ENCODE measurements at places on chromosomes 1 and 21.

DNA sequence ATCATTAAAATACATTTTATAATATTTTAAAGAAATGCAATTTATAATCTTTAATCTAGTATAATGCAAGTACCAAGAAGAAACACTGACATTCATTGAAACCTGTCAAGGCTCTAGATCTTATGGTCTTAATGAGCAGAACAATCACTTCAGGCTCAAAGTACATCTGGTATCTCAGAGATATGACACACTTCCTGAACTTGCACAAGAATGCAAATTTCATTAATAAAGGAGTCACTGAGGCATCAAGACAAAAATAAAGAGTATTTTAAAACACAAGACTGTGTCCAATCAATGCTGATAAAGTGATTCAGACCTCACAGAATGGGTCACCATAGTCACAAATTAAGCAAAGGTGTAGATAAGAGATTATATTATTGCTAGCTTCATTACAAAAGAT lies 178.1 kb downstream of the AK5 start:
- no peak for DNase-seq

- no peak for DNase-seq
These were observed 197.8 kb downstream of the VAV3 start for GRCh38 chr1:107767156-107767582.

DNA sequence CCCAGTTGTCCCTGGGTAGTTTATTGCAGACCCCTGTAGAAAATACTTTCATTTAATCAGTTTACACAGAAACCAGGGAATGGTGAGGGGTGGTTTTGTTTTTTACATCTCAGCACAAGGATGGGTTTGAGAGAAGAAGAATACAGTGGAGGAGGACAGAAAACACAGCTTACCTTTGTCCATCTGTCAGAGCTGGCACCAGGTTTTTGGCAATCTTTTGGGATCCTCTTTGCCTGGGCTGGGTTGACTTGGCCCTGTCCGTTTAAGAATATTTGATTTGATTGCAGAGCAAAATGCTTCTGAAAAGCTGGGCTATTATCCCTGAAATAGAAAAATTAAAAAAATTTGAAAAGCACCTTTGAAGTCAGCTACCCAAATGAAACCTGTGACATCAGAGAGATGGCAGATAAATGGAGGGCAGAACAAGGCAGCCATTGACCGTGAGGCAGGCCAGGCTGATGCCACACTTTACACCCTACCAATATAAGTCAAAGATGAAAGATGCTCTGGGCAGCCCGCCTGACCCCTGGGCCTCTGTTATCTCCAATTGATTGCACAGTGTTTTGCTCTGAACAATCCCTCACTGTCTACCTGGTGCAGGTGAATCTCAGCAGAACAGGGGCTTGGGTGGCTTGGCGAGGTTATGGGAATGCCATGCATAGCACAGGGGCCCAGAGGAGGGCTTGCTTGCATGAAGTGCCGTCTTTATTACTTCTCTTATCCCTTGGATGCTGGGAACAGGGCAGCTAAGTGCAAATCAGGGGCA lies 218.8 kb downstream of the LMX1A start:
- no peak for DNase-seq

DNA sequence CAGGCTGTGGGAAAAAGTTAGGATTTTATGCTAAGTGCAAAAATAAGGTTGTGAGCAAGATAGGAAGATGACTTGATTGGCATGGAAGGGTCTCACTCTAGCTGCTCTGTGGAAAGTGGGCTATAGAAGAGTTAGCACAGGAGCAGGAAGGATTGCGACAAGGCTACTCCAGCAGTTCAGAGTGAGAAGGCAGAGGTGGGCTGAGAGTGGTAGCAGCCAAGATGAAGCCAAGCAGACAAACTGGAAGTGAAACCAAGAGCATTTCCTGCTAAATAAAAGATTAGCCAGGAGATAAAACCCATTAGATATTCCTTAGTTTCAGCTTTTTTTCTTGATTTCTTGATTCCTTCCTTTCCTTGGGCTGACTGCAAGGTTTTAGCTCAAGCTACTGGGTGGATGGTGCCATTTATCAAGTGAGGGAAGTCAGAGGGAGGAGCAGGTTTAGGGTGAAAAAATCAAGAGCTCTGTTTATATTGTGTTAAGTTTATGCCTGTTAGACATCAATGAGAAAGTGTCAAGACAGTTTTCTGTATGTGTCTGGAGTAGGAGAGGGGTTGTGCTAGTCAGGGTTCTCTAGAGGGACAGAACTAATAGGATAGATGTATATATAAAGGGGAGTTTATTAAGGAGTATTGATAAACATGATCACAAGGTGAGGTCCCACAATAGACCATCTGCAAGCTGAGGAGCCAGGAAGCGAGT lies 33.1 kb upstream of the ZNF644 start:
- DNase-seq: no peak

- no peak for DNase-seq
These were observed 3.3 kb upstream of the FMO4 start for GRCh38 chr1:171310661-171311087.

- no peak for DNase-seq
These were observed 6.7 kb upstream of the MYOM3 start for GRCh38 chr1:24118410-24119242.

DNA sequence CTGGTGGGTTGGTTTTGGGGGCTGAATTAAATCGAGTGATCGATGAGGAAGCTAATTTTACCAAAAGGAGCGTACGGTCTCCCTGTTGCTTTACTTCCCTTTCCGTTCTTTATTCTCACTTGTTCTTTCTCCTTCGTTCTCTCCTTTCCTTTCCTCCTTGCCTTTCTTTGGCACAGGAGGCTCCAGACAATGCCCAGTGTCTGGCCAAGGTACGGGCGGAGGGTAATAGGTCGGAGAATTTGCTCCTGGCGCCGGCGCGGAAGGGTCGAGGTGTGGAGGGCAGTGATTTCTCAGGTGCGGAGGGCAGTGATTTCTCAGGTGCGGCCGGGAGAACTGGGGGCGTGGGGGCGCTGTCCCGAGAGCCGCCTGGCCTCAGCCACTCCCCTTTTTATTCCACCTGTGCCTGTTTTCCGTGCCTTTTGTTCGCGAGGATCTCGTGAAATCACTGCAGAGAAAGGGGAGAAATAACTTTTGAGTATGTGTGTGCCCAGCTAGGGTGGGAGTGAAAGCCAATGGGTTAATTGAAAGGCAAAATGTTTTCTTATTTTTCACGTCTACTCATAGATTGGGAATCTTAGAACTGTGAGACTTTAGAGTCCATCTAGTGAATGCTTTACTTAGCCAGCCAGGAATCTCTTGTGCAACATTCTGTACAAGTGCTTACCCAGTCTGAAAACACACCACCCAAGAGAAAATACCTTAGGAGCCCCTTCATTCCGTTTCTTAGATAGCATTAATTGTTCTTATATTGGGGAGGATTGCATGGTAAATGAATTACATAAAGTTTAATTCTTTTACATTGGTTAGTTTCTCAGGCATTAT lies 1.3 kb downstream of the FNBP1L start:
- DNase-seq: peak; percentile 36

DNA sequence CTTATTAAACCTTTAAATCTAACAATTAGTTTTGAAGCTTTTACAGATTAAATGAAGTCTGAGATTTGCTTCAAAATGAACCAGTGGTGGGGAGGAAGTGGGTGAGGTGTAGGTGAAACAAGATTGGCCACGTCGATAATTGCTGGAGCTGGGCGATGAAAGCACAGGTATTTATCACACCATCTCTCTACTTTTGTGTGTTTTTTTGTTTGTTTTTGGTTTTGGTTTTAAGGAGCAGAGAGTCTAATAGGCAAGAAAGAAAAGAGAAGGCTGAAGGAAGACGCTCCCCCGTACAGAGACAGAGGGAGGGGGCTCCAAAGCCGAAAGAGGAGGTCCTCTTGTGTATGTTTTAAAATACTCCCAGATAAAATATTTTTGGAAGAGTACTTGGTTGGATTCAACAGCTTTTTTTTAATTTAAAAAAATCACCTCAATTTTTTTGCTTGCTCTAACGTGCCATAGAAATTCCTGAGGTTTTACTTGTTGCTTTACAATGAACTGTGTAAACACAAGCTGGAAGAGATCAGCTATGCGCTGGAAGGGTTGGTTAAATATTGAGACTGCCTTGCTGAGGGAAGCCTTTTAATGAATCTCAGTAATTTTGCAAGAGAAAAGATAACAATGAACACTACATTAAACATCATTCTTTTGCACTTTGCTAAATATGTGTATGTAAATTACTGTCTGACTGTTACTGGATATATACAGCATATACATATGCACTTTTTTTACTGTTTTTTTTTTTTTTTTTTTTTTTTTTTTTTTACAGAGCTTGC lies 6.7 kb upstream of the LGALS8 start:
- no peak for DNase-seq

- DNase-seq: no peak
These were observed 161.6 kb upstream of the KLHDC7A start for GRCh38 chr1:18319099-18319498.

- DNase-seq: no peak
These were observed 16.3 kb downstream of the TAL1 start for GRCh38 chr1:47215713-47216112.

DNA sequence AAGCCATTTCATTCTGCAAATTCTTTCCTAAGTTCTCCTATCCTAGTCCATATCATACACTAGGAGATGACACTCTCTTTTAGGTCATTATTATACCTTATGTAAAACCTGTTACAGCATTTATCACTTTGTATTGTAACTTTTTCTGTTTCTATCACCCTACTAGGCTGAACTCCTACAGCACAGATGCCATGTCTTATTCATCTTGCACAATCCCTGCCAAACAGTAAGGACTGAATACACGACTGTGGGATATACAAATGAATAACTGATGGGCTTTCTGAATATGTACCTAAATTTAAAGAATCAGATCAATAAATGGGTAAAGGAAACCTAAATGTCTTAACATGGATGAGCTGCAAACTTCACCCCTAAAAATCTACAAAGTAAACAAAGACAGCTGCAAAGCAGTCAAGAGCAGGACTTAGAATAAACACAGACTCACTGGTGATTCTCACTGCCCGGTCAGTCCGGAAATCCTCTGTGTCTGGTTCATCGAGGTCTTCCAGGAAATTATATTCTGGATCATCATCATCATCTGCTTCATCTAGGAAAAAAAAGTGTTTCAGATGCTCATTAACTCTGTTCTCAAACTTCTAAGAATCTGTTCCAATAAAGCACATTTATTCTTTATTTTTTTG lies 62.3 kb downstream of the GON4L start:
- no peak for DNase-seq

- DNase-seq: no peak
These were observed 668 bp downstream of the KIF14 start for GRCh38 chr1:200619894-200620272.

DNA sequence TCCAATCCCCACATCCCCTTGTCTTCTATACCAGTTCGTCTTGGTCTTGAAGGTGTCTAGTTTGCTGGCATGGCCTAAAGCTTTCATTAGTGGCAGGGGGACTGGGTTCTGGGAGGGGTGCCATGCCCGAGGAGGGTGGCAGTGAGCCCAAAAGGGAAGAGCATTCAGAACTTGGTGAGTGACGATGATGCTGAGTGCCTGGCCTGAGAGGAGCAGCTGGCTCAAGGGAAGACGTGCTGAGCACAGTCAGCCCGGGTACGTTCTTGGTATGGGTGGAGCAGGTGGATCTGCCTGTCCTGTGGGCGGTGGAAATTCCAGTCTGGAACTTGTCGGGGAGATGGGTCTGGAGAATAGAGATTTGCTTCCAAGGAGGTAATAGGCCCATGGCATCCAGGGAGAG lies 4.6 kb downstream of the FDPS start:
- DNase-seq: peak; percentile 62

- DNase-seq: no peak
These were observed 940.1 kb upstream of the TMPRSS15 start for GRCh38 chr21:19343711-19344110.

GRCh38 chr1:153354515-153355193 lies 3.0 kb upstream of the S100A9 start:
- no peak for DNase-seq

DNA sequence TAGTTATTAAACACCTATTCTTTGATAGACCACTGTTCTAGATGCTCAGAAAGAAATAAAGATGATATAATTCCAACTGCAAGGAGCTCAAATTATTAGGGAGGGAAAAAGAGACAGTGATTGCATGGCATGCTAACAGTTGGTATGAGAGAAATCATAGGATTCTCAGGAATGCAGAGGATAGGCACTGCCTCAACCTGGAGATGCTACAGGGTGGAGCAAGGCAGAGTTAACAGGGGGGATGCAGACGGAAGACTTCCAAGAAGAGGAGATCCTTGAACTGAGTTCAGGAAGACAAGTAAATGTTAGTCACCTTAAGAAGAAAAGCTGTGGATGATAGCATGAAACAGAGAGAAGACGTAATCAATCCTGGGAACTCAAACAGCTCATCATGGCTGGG lies 123.7 kb downstream of the DAB1 start:
- no peak for DNase-seq
